ENCODE measurements at places on chromosomes 7 and 10.

- DNase-seq, result no peak
These were observed 64.9 kb downstream of the CTTNBP2 start for GRCh38 chr7:117808341-117808757.

- no peak for DNase-seq
These were observed 25.3 kb upstream of the SMARCD3 start for GRCh38 chr7:151273651-151274390.

DNA sequence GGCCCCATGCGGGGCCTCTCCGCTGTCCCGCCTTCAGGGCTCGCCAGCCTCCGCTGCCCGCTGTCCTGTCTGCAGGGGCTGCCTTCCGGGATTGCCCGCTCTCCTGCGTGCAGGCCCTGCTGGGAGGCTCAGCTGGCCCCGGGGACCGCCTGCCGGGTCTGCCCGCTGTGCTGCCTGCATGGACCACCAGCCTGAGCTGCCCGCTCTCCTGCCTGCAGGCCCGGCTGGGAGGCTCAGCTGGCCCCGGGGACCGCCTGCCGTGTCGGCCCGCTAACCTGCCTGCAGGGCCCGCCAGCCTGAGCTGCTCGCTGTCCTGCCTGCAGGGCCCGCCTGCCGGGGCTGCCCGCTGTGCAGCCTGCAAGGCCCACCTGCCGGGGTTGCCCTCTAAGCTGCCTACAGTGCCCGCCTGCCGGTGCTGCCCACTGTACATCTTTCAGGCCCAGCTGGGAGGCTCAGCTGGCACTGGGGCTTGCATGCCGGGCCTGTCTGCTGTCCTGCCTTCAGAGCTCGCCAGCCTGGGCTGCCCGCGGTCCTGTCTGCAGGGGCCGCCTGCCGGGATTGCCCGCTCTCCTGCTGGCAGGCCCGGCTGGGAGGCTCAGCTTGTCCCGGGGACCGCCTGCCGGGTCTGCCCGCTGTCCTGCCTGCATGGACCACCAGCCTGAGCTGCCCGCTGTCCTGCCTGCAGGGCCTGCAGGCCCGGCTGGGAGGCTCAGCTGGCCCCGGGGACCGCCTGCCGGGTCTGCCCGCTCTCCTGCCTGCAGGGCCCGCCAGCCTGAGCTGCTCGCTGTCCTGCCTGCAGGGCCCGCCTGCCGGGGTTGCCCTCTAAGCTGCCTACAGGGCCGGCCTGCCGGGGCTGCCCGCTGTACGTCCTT lies 165.1 kb downstream of the GLRX3 start:
- peak; percentile 58 for DNase-seq

GRCh38 chr10:86306628-86307278 lies 59.8 kb downstream of the GRID1 start:
- peak; percentile 42 for DNase-seq

DNA sequence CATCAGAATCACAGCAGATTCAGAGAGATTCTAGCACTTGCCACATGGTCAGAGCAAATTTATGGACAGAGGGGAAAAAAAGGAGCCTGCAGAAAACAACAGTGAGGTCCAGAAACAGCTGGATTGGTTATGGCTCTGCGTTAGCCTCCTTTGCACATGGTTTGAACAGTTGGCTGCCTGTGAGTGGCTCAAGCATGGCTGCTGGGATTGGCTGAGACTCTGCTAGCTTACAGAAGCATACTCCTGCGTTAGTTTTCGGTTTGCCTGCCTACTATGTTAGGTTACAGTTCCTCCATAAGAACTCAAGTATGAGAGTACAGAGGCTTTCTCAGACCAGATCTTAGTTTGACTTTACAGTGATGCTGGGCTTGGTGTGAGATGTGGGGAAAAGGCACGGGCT lies 80.7 kb upstream of the WDR11 start:
- no peak for DNase-seq

- DNase-seq, result peak; percentile 61
These were observed 1.5 kb downstream of the DUSP5 start for GRCh38 chr10:110498982-110499795.

DNA sequence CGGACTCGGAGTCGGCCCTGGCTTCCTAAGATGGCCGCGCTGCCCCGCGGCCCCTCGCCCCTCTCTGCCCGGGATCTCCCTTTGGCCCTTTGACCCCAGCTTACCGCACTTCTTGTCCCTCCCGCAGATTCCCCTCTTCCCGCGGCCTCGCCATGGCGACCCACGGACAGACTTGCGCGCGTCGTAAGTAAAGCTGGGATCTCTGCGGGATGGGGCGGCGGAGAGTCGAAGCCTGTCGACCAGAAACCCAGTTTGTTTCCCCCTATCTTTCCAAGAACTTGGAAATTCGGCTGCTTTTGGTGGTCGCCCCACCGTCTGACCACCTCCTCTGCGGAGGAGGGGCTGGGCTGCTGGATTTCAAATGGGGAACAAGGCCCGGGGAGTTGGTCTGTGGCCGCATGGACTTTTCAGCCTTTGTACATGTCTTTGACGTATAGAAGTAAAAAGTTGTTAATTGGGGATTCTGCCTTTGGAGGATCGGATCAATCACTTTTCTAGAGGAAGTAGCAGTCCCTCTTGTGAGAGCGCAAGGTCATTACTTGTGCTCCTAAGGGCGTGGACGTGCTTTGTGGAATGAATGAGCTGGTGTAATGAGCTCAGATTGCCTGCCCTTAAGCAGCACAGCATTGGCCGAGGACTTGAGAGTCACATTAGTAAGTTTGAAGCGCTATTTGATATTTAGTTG lies 553 bp downstream of the VDAC2 start:
- DNase-seq, result peak; percentile 42

All from sciatic nerve (tissue), 2 donors.